CD4-positive, alpha-beta memory T cell (primary cell): ENCODE measurements at places on chromosomes 4 and X. TPM values are rescaled to one million over a fixed set of nuclear protein-coding genes. Genes with fewer than 3 reads are reported as not detected.

Gene TLR1
- total RNA-seq: 24.3 TPM

Gene LONRF3
- 10.6 TPM for total RNA-seq

Gene PPA2
- total RNA-seq: 56.3 TPM

Gene GAR1
- 13.7 TPM for total RNA-seq

Gene ZNF630
- 4.9 TPM for total RNA-seq

Gene DUX4
- not detected for total RNA-seq

Gene DCLK2
- not detected for total RNA-seq

Gene USP17L19
- not detected for total RNA-seq

Gene C4orf36
- total RNA-seq: not detected

DNA sequence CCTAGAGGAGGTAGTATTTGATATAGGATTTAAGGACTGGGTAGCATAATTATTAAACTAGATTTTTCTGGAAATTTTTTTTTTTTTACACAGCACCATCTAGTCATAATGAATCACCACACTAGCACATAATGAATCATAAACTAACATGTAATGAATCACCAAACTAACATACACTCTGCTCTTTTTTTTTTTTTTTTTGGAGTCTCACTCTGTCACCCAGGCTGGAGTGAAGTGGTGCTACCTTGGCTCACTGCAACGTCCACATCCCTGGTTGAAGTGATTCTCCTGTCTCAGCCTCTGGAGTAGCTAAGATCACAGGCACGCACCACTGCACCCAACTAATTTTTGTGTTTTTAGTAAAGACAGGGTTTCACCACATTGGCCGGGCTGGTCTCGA is 92.5 kb downstream of the FAM13A start:
- H3K27me3 ChIP-seq: no peaks in the 10 kb centered on the region
- peaks cover 6% of the 10 kb centered on the region for H3K4me1 ChIP-seq
- no peak for DNase-seq
- no peak overlapping the region for H3K27ac ChIP-seq

DNA sequence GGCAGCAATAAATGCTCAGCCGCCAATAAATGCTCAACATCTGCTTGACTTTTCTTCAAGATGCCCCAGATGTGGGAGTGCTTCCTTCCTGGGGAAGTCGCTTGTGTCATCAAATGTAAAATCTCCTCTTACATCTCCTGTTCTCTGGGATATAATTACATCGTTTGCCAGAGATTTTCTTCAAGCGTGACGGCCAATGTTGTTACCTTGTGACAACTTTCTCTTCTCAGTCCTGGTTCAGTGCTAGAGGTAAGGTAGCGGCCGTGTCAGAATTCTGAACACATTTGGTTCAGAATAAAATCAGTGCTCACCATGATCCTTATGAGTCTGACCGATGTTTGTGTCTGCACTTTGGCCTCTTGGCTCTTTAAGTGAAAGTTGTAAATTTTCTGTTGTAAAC is 102.5 kb downstream of the ASMT start:
- no peak for DNase-seq
- no peaks in the 10 kb centered on the region for H3K4me1 ChIP-seq
- H3K27ac ChIP-seq: no peak overlapping the region
- H3K4me3 ChIP-seq: no peak overlapping the region

DNA sequence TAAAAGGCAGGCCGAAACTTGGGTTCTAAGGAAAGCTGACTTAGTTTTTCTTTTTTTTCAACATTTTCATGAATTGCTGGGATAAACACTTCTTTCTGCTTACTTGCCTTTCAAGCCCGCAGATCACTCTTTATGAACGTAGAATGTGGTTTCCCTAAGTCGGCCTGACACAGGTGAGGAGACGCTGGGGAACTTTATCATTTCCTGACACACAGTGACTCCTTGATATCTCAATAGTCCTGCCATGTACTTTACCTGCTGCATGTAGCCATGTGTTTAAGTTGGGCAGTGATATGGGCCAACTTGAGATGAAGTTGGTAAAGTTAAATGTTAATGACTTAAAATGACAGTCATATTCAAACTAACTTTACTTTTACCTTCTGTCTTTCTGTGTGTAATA is 26.6 kb upstream of the SNCA start:
- H3K36me3 ChIP-seq: no peaks in the 10 kb centered on the region
- DNase-seq: no peak
- H3K27me3 ChIP-seq: no peaks in the 10 kb centered on the region
- H3K27ac ChIP-seq: no peak overlapping the region
- no peaks in the 10 kb centered on the region for H3K4me1 ChIP-seq

DNA sequence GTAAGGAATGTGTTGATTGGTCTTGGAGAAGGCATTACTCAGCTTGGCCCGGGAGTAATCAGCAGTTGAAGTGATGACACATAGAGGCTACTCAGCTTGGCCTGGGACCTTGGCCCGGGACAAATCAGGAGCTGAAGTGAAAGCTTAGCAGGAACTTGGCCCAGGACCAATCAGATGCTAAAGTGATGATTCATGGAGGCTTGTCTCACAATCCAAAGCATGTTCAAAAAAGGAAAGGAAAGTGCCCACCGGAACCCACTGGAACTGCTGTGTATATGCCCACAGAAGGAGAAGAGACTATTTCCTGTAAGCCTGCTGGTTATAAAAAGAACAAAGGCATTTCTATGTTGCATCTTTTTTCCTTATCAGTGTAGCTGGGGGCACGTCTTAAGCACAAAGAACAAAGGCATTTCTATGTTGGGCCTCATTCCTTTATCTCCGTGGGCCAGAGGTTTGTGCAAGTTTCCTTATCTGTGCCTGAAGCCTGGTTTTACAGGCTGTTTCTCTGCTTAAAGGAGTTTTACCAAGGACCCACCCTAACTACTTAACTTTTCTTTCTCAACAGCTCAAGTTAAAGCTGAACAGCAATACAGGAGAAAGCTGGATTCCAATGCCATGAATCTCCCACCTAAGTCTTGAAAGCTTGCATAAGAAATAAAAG is 1176.7 kb downstream of the NLGN4X start:
- no peak overlapping the region for H3K4me3 ChIP-seq
- no peaks in the 10 kb centered on the region for H3K4me1 ChIP-seq
- no peaks in the 10 kb centered on the region for H3K27me3 ChIP-seq

GRCh38 chr4:180710628-180711337 is 1532.4 kb upstream of the TENM3 start:
- H3K27me3 ChIP-seq: no peaks in the 10 kb centered on the region
- no peak for DNase-seq
- no peaks in the 10 kb centered on the region for H3K36me3 ChIP-seq
- H3K4me3 ChIP-seq: no peak overlapping the region
- H3K27ac ChIP-seq: no peak overlapping the region

DNA sequence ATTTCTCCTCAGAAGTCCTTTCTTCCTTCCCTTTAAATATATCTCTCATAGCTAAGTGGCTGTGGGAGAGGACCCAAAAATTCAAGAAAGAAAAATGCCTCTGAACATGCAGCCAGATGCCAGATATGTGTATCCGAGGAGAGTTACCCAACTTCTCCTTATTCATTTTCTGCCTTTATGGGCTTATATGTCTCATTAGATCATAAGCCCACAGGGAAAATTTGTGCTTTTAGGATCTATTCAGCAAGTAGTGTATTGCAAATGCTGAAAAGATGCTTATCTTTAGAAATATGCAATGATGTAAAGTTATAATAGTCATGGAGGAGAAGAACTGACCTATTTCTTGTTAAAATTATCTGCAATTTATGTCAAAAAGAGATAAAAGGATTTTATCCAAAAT is 371.8 kb upstream of the NOCT start:
- no peak for DNase-seq
- H3K4me3 ChIP-seq: no peak overlapping the region
- H3K36me3 ChIP-seq: no peaks in the 10 kb centered on the region
- H3K27ac ChIP-seq: no peak overlapping the region
- H3K27me3 ChIP-seq: no peaks in the 10 kb centered on the region

DNA sequence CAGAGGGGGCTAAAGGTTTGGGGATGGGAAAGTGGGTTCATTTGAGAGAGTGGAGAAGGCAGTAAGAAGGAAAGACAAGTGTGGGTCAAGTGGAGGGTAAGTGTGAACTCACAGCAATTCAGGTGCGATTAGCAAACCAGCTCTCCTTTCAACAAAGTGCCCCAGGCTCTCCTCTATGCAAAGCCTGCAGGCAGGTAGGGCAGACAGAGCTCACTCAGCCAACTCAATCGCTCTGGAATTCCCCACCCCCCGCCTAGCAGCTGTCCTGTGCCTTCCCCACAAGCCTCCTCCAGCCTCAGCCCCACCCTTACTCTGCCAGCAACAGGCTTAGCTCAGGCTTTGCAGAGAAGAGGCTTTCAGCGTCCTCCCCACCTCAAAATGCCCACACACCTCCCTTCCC is 14.8 kb upstream of the MAMLD1 start:
- no peak overlapping the region for H3K27ac ChIP-seq
- H3K4me1 ChIP-seq: no peaks in the 10 kb centered on the region
- no peak for DNase-seq
- H3K36me3 ChIP-seq: no peaks in the 10 kb centered on the region

- no peak for DNase-seq
- no peak overlapping the region for H3K27ac ChIP-seq
- no peaks in the 10 kb centered on the region for H3K27me3 ChIP-seq
- no peak overlapping the region for H3K4me3 ChIP-seq
- H3K36me3 ChIP-seq: no peaks in the 10 kb centered on the region
- H3K4me1 ChIP-seq: no peaks in the 10 kb centered on the region
Measured at GRCh38 chr4:94653984-94654609, 103.7 kb upstream of the BMPR1B start.

- H3K27ac ChIP-seq: no peak overlapping the region
- H3K36me3 ChIP-seq: no peaks in the 10 kb centered on the region
- no peaks in the 10 kb centered on the region for H3K27me3 ChIP-seq
- DNase-seq: no peak
- H3K4me1 ChIP-seq: no peaks in the 10 kb centered on the region
- H3K4me3 ChIP-seq: no peak overlapping the region
Measured at GRCh38 chrX:150848914-150849365, 49.5 kb downstream of the CD99L2 start.

- H3K4me1 ChIP-seq: no peaks in the 10 kb centered on the region
- H3K4me3 ChIP-seq: no peak overlapping the region
- H3K36me3 ChIP-seq: no peaks in the 10 kb centered on the region
- H3K27me3 ChIP-seq: no peaks in the 10 kb centered on the region
- no peak for DNase-seq
Measured at GRCh38 chrX:134868771-134869495, 121.9 kb upstream of the SMIM10 start.

- no peaks in the 10 kb centered on the region for H3K27me3 ChIP-seq
- DNase-seq: no peak
- no peaks in the 10 kb centered on the region for H3K36me3 ChIP-seq
- no peaks in the 10 kb centered on the region for H3K4me1 ChIP-seq
- H3K27ac ChIP-seq: no peak overlapping the region
Measured at GRCh38 chr4:84224522-84224921, 274.6 kb downstream of the NKX6-1 start.

GRCh38 chrX:149248073-149248625 is 257.0 kb downstream of the IDS start:
- no peaks in the 10 kb centered on the region for H3K27me3 ChIP-seq
- H3K4me1 ChIP-seq: no peaks in the 10 kb centered on the region
- H3K27ac ChIP-seq: no peak overlapping the region
- no peaks in the 10 kb centered on the region for H3K36me3 ChIP-seq
- no peak for DNase-seq
- H3K4me3 ChIP-seq: no peak overlapping the region

GRCh38 chr4:170589597-170590191 is 499.9 kb upstream of the AADAT start:
- H3K27ac ChIP-seq: no peak overlapping the region
- no peaks in the 10 kb centered on the region for H3K27me3 ChIP-seq
- H3K4me3 ChIP-seq: no peak overlapping the region

GRCh38 chrX:24395775-24396174 is 35.3 kb downstream of the SUPT20HL1 start:
- no peaks in the 10 kb centered on the region for H3K27me3 ChIP-seq
- H3K4me3 ChIP-seq: no peak overlapping the region
- no peaks in the 10 kb centered on the region for H3K4me1 ChIP-seq

- no peak for DNase-seq
- H3K4me1 ChIP-seq: no peaks in the 10 kb centered on the region
- no peaks in the 10 kb centered on the region for H3K36me3 ChIP-seq
Measured at GRCh38 chrX:19303256-19303880, 40.4 kb upstream of the PDHA1 start.

DNA sequence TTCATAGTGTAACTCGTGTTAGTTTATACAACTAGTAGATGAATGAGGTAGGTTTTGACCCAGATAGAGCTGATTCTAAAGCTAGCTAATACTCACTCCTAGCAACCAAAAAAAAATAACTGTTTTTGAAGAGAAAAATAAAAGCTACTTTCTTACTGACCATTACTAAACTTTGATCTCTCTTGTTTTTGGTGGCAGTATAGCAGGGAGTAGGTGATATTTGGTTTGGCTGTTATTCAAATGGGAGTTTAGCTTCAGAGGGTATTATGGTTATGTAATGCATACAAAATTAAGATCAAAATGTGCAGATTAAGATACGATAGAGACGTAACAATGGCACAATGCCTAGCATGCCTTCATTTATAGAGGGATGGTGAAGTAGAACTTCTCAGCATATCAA is 1104.5 kb downstream of the PCDH19 start:
- no peak for DNase-seq
- no peaks in the 10 kb centered on the region for H3K36me3 ChIP-seq
- H3K4me3 ChIP-seq: no peak overlapping the region
- no peaks in the 10 kb centered on the region for H3K4me1 ChIP-seq
- H3K27ac ChIP-seq: no peak overlapping the region

DNA sequence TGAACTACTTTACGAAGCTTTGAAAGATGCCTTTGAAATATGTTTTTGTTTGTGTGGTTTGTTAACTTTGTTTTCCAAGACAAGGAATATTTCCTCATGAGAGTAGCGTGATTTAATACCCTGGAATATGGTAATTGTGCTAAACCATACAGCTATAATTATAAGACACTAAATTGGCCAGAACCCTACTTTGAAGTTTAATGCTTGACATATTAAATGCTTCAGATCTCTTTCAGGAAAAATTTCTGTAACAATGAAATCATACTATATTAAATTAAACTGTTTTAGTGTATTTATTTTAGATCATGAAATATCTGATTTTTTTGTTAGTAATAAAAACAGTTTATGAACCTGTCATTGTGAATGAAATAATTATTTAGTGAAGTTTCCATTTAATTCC is 63.5 kb downstream of the DCLK2 start:
- no peaks in the 10 kb centered on the region for H3K36me3 ChIP-seq
- no peak overlapping the region for H3K4me3 ChIP-seq
- no peak overlapping the region for H3K27ac ChIP-seq
- no peaks in the 10 kb centered on the region for H3K27me3 ChIP-seq
- no peak for DNase-seq
